ENCODE measurements at places on chromosomes 12 and 14.

GRCh38 chr14:34710744-34711143, 3.6 kb downstream of the CFL2 start:
- no peak for DNase-seq

DNA sequence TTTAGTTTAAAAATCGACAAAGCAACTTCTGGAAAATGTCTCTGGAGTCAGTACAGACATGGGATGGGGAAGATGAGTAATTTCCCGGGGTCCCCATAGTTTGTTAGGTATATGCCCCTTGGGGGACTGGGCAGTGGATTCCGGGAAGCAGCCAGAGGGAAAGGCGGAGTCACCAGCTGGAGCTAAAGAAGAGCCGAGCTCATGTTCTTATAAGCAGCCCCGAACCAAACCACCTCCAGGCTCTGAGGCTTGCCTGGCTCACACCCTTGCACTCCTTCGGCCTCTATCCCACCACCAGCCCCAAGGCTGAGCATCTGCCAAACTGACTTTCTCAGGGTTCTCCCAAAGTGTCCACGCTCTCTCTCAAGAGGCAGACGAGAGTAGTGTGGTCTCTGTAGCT, 117.8 kb downstream of the PAH start:
- no peak for DNase-seq

GRCh38 chr14:88208858-88209257, 114.2 kb downstream of the KCNK10 start:
- no peak for DNase-seq

- DNase-seq: no peak
Observed at GRCh38 chr14:44165286-44165685, 341.8 kb downstream of the FSCB start.

DNA sequence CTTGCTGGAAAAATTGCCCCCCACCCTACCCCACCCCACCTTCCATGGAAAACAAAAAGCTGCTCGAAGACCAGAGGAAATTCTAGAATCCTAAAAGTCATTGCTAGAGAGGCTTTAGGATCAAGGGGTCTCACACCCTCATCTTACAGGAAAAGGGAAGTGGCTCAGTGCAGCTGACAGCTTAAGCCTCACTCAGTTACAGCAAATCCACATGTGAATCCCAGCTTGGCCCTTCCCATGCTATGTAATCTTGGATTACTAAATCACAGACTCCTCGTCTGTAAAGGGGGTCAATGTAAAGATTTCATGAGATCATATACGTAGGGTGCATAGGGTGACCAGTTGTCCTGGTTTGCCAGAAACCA, 25.9 kb downstream of the CMKLR1 start:
- no peak for DNase-seq

DNA sequence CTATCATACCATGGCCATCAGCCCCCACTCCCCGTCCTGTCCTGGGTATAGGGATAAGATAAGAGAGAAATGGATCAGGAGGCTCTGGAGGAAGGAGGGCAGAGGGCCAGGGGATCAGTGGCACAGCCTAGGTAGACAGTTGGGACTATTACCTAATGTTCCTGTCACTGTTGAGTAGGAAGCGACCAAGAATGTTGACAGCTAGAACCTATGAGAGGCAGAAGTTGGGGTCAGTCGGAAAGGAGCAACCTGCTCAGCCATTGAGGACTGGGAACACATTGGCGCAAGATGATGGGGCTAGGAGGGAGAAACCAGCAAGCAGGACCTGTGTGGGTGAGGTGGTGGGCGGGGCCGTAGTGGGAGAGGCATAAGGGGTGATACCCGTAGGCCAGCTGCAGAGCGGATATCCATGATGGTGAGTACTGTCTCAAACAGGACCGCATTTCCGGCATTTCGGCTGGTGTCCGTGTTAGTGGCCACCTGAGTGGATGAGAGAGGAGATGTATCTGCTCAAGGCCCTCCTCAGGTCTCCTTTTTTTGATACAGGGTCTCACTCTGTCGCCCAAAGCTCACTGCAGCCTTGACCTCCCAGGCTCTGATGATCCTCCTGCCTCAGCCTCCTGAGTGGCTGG, 3.3 kb downstream of the AP1G2 start:
- no peak for DNase-seq

- no peak for DNase-seq
Observed at GRCh38 chr14:56474419-56475022, 105.1 kb upstream of the TMEM260 start.

- DNase-seq: peak; percentile 96
Observed at GRCh38 chr12:124913474-124914391, 717 bp downstream of the UBC start.

DNA sequence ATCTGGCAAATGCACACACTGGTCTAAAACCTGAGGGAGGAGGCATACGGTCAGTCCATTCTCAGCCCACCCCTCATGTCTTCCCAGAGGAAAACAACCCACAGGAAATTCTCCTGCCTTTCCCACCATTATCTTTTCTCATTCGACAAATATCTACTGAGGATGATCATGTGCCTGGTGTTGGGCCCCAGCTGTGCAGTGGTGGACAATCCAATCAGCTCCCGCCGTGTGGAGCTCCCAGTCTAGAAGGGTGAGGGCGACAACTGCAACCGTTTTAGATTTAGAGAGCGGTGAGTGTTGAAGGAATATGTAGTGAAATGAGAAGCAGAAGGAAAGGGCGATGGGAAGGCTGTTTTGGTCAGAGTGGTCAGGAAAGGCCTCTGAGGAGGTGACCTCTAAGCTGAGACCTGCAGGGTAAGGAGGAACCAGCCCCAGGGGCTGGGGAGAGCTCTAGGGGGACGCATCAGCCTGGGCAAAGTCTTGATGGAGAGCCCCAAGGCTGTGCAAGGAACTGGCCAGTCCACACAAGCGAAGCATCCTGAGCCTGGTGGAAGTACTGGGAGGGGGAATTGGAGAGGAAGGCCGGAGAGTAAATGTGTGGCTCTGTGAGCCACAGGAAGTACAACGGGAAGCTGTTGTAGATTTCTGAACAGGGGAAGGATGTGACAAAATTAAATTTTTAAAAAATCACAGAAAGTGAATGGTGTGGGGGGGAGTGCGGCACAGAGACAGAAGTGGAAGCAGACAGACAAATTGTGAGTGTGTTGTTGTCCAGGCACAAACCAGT, 192.8 kb downstream of the NTF3 start:
- no peak for DNase-seq

GRCh38 chr14:98835825-98836100, 436.2 kb downstream of the BCL11B start:
- no peak for DNase-seq

- DNase-seq: no peak
Observed at GRCh38 chr12:94663702-94664101, 13.3 kb upstream of the TMCC3 start.

DNA sequence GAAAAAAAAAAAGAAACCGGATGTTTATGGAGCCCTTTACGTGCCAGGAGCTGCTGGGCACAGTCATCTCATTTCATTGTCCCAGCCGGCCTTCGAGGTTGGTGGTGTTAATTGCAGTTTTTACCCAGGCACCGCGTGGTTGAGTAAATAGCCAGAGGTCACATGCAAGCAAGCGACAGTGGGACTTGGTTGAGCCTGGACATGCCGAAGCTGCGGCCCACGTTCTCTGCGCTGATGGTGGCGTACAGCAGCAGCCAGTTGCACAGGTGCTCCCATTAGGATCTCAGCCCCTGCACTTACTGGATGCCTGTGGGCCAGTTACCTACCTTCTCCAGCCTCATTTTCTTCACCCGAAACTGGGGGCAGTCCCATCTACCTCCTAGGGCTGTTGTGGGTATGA, 54.0 kb downstream of the TSPAN9 start:
- no peak for DNase-seq

DNA sequence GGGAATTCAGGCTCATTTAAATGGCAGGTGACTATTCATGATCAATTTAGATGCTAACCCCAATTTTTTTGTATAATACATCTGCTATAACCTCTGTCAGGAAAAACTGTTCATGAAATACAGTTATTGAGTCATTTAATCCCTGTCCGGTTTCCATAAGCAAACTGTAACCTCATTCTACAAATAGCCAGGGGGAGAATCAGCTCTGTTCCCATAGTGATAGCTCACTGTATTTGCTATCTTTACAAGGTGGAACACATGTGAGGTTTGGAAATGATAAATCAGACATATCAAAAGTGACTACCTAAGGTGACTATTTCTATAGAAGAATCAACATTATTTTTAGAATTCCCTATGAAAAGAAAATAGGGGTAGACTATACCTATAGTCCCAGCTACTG, 38.6 kb upstream of the VPS33A start:
- no peak for DNase-seq

GRCh38 chr12:111313833-111314259, 55.0 kb downstream of the PHETA1 start:
- DNase-seq: peak; percentile 79

DNA sequence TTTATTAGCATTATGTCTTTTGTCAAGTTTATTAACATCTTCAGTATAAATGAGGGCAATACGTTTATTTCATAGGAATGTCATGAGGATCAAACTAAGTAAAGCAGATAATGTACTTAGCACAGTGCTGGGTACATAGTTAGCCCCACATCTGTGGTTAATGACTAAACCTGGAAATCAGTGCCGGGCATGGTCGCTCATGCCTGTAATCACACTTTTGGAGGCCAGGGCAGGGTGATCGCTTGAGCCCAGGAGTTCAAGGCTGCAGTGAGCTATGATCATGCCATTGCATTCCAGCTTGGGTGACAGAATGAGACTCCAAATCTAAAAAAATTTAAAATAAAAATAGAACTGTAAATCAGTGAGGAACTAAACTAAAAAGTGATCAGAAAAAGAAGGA, 44.8 kb upstream of the GUCY2C start:
- no peak for DNase-seq

DNA sequence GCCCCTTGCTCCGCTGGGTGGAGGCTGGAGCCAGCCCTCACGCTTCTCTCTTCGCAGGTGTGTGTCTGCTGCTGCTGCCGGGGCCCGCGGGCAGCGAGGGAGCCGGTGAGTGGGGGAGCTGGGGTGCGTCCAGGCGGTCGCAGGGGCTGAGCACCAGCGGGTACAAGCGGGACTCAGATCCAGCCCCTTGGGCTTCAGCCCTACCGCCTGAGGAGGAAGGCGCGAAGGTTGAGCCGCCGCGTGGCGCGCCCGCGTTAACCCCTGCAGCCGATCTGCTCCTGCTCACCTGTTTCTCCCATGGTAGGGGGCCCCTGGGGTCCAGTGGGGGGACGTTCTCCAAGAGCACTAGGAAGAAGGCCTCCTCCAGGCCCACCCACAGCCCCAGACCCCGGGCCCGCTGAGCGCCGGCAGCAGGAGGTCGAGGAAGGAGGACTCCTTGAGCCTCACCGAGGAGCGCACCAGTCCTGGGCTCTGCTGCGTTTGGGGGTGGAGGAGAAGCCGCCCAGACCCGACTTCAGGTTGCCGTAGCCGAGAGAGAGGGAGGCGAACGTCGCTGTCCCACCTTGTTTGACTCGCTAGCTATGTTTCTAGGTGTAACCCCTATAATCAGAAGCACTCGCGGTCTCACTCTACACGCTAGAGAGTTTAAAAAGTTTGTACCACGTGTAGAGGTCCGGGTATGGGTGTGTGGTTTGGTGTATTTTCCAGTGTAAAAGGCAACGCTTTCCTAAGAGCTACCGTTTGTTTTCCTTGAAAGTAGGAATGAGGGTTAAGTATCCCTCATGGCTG, 834 bp downstream of the COCH start:
- DNase-seq: no peak

DNA sequence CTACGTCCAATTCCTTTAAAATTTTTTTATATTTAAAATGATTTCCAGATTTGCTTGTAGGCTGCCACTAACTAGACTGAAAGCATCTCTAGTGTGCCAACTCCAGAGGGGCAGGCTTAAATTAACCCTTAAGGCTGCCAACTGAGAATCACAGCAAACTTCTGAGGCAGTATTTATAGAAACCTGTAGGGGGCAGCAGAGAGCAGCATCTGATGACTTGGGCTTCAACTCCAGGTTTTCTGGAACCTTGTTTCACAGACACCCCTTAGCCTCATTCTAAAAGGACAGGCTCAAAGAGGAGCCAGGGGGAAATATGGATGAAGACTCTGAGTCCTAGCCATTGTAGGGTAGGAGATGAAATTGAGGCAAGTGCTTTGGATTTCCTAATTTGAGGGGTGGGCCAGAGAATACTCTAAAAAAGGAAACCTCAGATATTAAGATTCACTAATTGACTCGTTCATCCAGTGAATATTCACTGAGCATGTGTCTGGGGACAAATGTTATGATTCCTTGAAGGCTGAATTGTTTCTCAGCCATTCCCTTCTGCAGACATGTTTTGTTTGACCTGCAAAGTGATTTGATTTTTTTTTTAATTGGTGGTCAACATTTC, 63.3 kb upstream of the HSPB8 start:
- DNase-seq: peak; percentile 9

- no peak for DNase-seq
Observed at GRCh38 chr12:101891462-101891971, 14.1 kb downstream of the DRAM1 start.

GRCh38 chr14:93994919-93995682, 2.0 kb upstream of the CCDC197 start:
- DNase-seq: peak; percentile 47

- DNase-seq: no peak
Observed at GRCh38 chr12:78057075-78057474, 226.4 kb downstream of the NAV3 start.

GRCh38 chr12:91877456-91878235, 268.0 kb downstream of the BTG1 start:
- DNase-seq: peak; percentile 41

DNA sequence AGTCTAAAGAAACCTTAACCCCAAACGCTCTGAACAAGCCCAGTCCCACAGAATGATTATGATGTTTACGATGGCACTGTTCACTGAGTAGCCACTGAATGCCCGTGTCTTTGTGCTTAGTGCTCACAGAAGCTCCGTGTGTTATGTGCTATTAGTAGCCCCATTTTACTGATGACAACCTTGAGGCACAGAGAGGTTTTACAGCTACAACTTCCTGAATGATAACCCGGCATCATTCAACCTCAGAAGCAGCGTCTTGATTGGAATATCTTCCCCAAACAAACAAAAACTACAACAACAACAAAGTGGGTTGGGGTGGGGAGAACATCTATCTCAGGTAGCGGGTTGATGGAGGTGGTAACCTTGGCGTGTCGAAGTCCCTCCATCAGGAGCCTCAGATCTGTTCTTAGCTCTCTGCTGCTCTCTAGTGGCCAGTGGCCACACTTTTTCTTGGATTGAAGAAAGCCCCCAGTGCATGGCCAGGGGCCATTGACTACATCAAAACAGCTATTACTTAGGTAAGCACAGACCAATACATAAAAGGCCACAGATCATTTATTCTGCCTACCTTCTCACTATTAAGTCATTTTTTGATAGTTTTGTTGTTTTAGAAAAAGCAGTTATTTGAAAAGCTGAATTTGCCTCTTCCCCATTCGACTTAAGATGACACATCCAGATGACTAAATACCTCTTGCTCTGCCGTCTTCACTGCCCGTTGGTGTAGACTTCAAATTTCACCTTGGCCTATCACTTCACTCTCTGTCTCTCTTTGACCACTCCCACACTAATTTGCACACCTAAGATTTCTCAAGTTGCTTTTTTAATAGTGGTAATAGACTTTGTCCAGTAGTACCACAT, 376.9 kb downstream of the GALC start:
- DNase-seq: peak; percentile 15

DNA sequence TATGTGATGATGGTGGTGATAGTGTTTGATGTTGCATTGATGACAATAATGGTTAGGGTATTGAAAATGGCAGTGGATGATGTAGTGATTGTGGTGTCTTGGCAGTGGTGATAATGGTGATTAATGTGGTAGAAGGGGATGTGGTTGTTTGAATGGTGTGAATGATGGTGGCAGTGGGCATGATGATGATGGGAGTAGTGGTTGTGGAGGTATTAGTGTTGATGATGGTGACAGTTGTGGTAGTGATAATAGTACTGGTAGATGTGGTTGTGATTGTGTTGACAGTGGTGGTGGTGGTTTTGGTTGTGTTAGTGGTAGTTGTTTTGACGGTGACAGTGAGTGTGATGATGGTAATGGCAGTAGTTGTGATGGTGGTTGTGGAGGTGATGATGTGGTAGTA, 1049.0 kb downstream of the VRK1 start:
- no peak for DNase-seq
